Upper lobe of left lung (tissue), 6 donors: ENCODE measurements at places on chromosomes 6 and 20. TPM values are rescaled to one million over a fixed set of nuclear protein-coding genes. Genes with fewer than 3 reads are reported as not detected.
A peak's percentile ranks its signal among the peaks of the same experiment; 100 is the strongest.

RARS2 gene
- total RNA-seq = 27.0 TPM

DAAM2 gene
- total RNA-seq = 21.0 TPM

LY6G5B gene
- 6.7 TPM for total RNA-seq

GRCh38 chr6:140627002-140627401, 1252.6 kb upstream of the CITED2 start:
- DNase-seq = no peak

CLIC5 gene
- total RNA-seq = 117 TPM

GABRR2 gene
- 1.1 TPM for total RNA-seq

AGER gene
- total RNA-seq = 2,319 TPM

DNA sequence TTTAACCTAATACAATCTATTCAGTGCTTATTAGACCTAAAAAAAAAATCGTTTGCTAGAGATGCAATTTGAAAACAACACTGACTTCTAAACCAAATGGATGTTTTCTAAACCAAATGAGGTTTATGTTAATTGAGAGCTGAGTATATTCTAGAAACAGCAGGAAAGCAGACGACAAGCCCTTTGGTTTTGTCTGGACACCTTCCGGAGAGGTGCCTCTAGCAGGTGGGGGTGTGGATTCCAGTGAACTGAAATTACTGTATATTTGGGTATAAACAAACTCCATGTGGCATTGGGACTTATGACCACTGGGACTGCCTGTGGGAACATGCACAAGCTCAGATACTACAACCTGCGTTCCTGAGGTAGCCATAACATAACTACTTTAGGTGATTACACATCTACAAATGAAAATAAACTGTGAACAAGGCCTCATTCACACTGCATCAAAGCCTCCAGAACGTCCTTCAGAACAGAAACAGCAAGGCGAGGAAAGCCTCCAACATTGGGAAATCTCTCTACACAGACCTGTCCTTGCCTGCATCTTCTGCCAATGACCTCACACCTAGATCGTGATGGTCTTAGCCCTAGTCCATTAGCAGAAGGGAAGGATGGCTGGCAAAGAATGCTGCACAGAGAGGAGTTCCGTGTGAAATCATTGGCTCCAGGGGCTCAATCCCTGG, 206.8 kb upstream of the FOXQ1 start:
- no peak for DNase-seq

GATA5 gene
- 2.9 TPM for total RNA-seq

DNA sequence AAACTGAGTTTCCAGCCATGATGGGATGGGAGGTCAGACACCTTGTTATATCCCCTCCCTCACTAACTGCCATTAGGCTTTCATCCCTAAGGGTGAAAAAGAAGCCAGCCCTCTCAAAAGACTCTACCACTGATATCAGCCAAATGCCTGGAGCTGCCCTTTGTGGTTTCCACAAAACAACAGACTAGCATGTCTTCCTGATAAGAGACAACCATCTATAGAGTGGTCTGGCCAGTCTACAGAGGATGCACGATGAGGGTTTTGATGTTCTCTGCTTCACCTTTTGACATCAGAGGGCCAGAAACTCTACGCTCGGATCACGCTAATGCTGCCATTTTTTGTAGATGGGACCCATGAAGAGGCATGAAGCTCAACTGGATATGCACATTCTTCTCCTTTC, 61.7 kb upstream of the ARHGAP18 start:
- DNase-seq = no peak

DNA sequence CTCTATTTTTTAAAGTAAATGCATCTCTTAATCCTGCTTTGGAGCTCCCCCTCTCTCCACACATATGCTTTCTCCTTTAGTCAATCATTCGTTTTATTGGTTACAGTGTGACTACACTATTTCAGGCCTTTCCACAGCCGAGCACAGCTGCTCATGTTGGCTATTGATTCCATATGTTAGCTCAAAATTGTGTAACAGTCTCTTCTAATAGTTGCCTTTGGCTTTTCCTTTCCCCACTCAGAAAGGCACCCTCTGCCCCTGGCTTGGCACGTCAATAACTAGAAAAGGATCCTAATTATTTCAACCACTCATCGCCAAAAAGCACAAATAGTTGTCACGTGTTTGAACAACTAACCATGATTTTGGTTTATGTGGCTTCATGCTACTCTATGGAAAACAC, 410.3 kb upstream of the SLC35B3 start:
- no peak for DNase-seq

BMP7 gene
- 0.30 TPM for total RNA-seq

DNA sequence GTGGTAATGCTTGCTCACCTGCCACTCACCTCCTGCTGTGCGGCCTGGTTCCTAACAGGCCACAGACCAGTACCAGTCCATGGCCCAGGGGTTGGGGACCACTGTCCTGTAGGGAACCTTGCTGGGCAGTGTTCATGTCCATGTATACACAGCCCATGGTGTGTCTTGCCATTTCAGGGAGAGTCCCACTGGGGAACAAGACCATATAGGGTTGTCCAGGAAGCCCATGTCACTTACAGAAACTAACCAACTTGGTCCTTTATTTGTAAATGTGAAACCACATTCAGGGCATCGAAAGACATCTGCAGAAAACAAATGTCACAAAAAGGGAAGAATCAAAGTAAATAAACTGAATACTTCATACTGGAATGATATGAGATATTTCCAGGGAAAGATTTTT, 179.1 kb downstream of the NFATC2 start:
- DNase-seq = no peak

DNA sequence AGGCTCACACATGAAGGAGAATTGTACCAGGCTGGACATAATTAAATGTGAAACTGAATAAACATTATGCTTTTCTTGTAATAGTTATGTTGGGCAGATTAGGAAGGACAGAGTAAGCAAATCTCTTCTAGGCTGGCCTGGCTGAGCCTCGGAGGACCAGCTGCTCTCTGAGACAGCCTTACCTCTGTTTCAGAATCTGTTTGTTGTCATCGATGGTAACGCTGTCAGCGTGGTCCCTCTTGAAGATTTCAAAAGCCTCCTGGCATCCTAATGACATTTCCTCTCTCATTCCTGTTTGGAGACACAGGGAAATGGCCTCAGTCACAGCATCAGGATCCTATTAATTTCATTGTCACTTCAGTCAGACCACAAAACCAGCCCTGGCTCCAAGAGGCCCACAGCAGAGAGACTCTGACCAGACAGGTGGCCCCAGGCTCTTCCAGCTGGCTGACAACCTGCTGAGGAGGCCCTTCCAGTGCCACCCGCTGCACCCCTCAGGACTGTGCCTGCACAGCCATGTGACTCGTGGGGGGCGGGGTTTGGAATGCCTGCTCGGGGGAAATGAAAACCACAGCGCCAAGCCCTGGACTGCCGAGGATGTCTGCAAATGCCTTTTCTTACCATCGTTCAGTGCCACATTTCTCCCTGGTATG, 108.5 kb upstream of the KCNK16 start:
- peak; percentile 43 for DNase-seq

DNA sequence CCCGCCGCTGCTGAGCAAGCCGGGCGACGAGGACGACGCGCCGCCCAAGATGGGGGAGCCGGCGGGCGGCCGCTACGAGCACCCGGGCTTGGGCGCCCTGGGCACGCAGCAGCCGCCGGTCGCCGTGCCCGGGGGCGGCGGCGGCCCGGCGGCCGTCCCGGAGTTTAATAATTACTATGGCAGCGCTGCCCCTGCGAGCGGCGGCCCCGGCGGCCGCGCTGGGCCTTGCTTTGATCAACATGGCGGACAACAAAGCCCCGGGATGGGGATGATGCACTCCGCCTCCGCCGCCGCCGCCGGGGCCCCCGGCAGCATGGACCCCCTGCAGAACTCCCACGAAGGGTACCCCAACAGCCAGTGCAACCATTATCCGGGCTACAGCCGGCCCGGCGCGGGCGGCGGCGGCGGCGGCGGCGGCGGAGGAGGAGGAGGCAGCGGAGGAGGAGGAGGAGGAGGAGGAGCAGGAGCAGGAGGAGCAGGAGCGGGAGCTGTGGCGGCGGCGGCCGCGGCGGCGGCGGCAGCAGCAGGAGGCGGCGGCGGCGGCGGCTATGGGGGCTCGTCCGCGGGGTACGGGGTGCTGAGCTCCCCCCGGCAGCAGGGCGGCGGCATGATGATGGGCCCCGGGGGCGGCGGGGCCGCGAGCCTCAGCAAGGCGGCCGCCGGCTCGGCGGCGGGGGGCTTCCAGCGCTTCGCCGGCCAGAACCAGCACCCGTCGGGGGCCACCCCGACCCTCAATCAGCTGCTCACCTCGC, 1.5 kb downstream of the ARID1B start:
- peak; percentile 52 for DNase-seq

GRCh38 chr6:156774863-156775405, 2.2 kb upstream of the ARID1B start:
- no peak for DNase-seq

GRCh38 chr20:39103732-39104131, 141.6 kb downstream of the DHX35 start:
- no peak for DNase-seq

- no peak for DNase-seq
Measured at GRCh38 chr20:43921227-43921780, 6.7 kb downstream of the TOX2 start.

DNA sequence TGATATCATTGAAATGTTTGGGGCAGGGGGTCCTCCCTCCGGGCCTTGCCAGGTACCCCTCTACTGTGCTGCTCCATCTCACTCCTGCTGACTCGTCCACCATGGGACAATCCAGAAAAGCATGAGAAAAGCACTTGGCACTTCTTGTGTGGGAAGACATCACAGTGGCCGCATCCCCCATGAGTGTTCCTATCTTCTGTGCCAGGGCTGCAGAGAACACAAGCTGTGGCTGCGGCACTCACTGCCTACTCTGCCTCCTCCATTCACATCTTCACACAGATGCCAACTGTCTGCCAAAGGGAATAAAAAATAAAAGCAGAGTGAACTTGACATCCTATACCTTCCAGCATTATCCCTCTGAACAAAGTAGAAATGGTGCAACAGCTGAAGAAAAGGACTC, 117.4 kb upstream of the PROKR2 start:
- no peak for DNase-seq

ALDH5A1 gene
- total RNA-seq = 11.5 TPM

- DNase-seq = no peak
Measured at GRCh38 chr6:131443514-131443913, 129.5 kb upstream of the ARG1 start.

SLC17A5 gene
- 13.6 TPM for total RNA-seq

CEP162 gene
- 10.3 TPM for total RNA-seq

PRKN gene
- 3.0 TPM for total RNA-seq

DNA sequence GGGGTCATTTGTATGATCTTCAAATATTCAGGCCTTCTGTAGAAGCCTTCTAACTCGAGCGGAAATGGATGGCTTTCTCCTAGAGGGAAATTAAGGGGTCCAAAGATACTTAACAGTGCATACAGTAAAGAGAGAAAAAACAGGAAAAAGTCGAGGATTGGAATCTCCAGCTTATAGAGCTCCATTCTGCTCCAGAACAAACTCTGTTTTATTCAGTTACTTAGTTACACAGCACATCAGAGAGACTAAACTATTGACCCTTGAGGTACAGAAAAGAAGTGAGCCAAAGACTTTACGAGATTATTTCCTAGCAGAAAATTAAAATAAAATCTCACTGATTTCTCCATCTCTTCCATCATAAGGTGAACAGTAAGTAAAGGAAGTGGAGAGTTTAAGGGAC, 43.8 kb upstream of the DSE start:
- DNase-seq = no peak

- DNase-seq = no peak
Measured at GRCh38 chr20:22723659-22724058, 139.3 kb upstream of the FOXA2 start.

GRCh38 chr6:11368264-11368663, 135.8 kb upstream of the NEDD9 start:
- no peak for DNase-seq

DNA sequence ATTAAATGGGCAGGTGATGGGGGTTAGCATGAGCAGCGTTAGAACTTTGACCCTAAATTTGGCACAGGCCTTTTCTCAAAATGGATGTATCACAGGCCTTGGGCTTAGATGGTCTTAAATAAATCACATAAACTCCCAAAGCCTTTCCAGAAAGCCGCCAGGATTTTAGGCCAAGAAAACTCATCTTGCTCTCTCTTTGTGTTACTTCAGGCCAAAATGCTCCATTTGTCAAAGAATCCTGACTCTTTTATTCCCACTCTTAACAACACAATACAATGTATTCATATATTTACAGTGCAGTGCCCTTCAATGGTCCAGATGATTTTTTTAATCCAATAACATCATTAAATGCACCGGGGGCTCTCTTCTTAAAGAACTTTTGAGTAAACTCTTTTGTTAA, 5.9 kb upstream of the TCP11 start:
- no peak for DNase-seq

GRCh38 chr6:119148825-119149525, 70.5 kb upstream of the FAM184A start:
- no peak for DNase-seq

CRIP3 gene
- total RNA-seq = not detected

GRCh38 chr6:7909323-7910276, 988 bp downstream of the TXNDC5 start:
- DNase-seq = peak; percentile 53

DNA sequence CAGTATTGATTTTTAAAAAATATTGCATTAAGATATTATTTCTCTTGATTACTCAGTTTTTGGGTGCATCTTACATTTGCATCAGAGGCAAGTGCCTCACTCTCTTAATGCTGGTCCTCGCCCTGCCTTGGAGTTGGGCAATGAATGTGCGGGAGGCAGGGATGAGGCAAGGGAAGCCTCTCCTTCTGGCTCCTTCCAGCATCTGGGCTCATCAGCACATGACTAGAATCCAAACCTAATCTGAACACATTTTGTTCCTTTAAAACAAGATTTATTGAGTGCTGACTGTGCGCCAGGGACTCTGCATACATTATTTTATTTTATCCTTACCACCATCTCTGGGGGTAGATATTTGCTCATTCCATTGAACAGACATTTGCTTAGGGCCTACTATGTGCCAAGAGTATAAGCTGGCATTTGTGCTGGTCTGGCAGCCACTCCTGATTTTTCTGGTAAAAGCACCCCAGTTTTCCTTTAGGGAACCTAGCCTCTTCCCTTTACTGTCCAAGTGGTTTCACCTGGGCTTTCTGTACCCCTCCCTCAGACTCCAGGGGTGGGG, 71.9 kb upstream of the ZNFX1 start:
- DNase-seq = no peak

DNA sequence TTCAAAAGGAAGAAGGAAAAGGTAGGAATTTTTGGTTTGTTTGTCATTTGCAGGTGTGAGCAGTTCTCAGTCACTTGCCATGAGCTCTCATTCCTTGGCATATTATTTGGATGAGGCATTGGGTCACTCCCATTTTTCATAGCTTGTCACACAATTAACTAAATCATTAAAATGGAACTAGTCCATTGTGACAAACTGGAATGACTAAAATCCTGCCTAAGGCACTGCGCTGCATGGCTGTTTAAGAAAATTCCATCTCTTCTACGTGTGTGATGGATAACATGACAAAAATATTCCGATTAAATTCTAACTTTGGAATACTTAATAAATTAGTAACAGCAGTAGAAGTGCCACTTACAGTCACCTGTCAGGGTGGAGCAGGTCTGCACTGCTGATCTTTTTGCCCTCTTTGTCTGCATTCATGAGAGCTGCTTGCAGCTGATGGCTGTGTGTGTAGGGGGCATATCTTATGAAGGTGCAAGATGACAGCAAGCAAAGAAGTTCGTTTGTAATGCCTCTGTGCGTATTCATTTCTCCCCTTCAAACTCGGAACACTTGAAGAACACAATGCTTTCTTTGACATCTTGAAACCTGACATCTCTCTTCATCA, 1292.6 kb upstream of the MAP3K7 start:
- DNase-seq = no peak
